ENCODE measurements at places on chromosomes 6 and 20.
A peak's percentile ranks its signal among the peaks of the same experiment; 100 is the strongest.

- no peak for DNase-seq
Measured at GRCh38 chr6:79833964-79834284, 113.4 kb downstream of the ELOVL4 start.

DNA sequence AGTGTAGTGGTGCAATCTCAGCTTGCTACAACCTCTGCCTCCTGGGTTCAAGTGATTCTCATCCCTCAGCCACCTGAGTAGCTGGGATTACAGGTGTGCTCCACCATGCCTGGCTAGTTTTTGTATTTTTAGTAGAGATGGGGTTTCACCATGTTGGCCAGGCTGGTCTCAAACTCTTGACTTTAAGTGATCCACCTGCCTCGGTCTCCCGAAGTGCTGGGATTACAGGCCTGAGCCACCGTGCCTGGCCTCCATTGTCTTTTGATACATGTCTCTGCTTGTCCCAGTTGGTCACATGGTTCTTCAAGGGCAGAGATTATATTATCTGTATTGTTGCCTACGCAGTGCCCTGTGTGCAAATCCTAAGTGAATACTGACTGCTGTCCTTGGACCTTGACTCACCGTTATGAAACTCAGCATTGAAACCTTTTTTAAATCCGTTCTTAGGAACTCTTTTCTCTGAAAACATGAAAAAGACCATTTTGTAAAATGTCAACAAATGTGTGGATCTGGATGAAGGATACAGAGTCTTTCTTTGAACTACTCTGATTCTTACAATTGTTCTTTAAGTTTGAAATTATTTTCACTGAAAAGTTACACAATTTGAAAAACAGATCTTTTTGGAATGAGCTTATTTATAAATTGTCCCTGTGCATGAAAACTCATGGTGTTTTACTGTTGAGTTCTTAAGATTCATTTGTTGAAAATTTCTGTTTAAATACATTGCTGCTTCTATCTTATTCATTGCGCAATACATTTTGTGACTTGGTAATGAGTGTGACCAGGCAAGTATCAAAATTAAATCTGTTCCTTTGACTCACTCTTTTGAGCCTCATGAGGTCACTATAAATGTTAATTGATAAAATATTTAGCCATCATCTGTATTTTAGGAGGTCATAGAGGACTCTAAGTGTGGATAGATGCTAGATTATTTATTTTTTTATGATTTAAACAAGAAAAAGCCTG, 293.5 kb downstream of the UTRN start:
- DNase-seq: no peak

- DNase-seq: no peak
Measured at GRCh38 chr6:57342148-57342669, 24.8 kb downstream of the PRIM2 start.

- DNase-seq: peak; percentile 63
Measured at GRCh38 chr20:52972965-52973819, 1.0 kb downstream of the TSHZ2 start.

- DNase-seq: no peak
Measured at GRCh38 chr20:13262671-13263360, 41.7 kb downstream of the ISM1 start.

GRCh38 chr20:15395457-15395856, 1058.0 kb upstream of the FLRT3 start:
- no peak for DNase-seq

DNA sequence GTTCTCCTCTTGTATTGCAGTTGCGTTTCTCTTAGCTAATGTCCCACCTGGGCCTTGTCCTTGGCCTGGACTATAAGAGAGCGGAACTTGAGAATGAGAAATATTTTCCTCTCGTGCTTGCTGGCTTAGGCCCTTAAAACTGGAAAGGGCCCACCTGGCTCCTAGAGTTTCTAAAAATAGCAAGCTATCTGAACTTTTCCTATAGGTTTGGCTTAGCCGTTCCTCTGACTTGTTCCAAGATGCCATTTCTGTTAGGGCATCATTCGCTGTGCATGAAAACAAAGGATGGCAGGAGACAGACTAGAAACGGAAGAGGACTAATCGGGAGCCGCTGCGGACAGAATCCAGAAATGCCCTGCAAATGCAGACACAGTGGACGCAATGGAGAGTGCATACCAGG, 4.5 kb downstream of the RIPOR3 start:
- DNase-seq: no peak

DNA sequence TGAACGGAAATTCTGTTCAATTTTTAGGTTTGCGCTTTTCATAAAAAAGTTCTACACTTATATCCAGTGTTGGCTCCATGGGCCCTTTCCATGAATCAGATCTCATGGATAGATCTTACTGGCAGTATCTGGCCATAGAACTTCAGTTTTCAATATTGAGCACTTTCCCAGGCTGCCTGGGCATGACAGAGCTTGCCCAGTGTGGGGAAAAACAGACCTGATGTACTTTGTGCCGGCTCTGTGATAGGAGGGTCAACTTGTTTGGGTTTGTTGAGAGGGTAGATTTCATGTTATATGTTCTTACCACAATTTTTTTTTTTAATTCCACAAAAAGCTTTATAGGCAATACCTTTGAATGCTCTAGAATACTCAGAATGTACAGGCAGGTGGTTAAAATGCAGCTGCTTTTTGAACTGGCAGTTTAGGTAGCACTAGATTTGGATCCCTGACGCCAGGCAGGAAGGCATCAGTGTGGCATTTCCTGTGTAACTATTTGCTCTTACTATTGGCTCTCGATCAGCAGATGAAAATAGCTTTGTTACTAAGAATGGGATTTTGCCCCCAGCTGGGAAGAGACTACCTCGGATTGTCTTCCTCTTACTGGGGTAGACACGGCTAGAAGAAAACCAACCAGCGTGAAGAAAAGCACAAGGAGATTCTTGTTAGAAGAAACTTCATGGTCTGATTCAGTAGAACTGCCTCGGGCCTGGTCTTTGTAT, 404.9 kb upstream of the SOX4 start:
- no peak for DNase-seq

- no peak for DNase-seq
Measured at GRCh38 chr20:58751979-58752378, 59.4 kb downstream of the NPEPL1 start.

DNA sequence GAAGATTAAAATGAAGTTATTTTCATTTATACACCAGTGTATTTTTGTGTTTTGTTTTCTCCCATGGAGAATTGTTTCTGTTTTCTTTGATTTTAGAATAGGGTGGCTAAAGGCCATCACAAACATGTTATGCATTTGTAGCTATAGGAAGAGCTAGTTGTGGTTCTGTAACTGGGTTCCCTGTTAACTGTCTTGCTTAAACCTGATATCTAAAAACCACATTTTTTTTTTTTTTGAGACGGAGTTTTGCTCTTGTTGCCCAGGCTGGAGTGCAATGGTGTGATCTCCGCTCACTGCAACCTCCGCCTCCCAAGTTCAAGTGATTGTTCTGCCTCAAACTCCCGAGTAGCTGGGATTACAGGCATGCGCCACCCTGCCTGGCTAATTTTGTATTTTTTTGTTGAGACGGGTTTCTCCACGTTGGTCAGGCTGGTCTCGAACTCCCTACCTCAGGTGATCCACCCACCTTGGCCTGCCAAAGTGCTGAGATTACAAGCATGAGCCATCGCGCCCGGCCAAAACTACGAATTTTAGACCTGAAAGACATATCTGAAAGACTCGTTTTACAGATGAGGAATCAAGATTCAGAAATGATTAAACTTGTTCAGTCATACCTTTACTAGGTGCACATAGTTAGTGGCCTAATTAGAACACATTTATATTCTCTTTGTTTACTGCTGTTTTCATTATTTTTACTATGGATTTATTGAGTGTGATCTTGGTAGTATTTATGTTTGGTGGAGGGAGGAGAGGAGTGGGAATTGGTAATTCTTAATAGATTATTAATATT, 18.0 kb downstream of the SCAF8 start:
- no peak for DNase-seq

GRCh38 chr6:109372130-109372529, 10.1 kb downstream of the CD164 start:
- no peak for DNase-seq

DNA sequence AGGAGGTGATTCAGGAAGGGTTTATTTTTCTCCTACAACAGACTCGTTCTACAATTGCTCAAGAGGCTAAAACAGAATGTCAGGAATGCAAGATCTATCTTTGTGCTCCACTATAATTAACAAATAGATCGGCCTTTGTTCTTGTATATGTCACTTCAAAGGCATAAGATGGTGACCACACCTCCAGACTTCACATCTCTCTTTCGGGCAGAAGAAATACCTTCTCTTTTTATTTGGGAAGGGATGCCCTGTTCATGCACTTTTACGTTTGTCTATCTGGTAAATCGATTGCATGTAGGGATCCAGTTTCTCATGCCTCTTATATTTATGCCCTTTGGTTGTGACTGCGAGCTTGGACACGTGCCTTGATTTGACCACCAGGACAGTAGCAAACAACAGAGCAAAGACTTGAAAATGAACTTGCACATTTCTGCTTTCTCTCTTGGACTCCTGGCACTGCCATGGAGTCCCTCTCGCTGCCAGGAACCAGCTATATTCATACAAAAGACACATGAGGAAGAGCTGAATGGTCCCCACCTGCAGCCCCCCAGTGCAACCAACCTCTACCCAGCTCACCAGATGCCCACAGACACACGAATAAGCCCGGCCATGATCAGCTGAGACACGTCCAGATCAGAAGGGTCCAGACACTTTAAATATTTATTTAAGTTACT, 219.8 kb upstream of the STXBP5 start:
- no peak for DNase-seq

Measured in activated naive CD4-positive, alpha-beta T cell treated with anti-CD3 and anti-CD28 coated beads, Interleukin-2, amount 50 U/mL, for 72 hours (primary cell).